Pulmonary artery endothelial cell (primary cell): ENCODE measurements at places on chromosomes 16 and 17. TPM values are rescaled to one million over a fixed set of nuclear protein-coding genes. Genes with fewer than 3 reads are reported as not detected.

Gene ZNF469
- 0.74 and 1.3 TPM in 2 replicates for total RNA-seq

Gene MAF
- total RNA-seq = 0.32 and 0.40 TPM in 2 replicates

Gene LONP2
- total RNA-seq = 26.9 and 44.5 TPM in 2 replicates

Gene PRAC1
- total RNA-seq = not detected in 2 replicates

Gene CHRNB1
- 7.1 and 7.5 TPM in 2 replicates for total RNA-seq

Gene SP2
- total RNA-seq = 1.3 and 1.4 TPM in 2 replicates

Gene NPIPA8
- total RNA-seq = 3.5 TPM in 1 of 2 replicates, not detected in the other

Gene GSDMA
- total RNA-seq = not detected in 2 replicates
